Activated T-helper 1 cell treated with anti-CD3 and anti-CD28 coated beads, Interleukin-2, amount 50 U/mL, for 16 hours (primary cell): ENCODE measurements at places on chromosomes 3 and 15.

DNA sequence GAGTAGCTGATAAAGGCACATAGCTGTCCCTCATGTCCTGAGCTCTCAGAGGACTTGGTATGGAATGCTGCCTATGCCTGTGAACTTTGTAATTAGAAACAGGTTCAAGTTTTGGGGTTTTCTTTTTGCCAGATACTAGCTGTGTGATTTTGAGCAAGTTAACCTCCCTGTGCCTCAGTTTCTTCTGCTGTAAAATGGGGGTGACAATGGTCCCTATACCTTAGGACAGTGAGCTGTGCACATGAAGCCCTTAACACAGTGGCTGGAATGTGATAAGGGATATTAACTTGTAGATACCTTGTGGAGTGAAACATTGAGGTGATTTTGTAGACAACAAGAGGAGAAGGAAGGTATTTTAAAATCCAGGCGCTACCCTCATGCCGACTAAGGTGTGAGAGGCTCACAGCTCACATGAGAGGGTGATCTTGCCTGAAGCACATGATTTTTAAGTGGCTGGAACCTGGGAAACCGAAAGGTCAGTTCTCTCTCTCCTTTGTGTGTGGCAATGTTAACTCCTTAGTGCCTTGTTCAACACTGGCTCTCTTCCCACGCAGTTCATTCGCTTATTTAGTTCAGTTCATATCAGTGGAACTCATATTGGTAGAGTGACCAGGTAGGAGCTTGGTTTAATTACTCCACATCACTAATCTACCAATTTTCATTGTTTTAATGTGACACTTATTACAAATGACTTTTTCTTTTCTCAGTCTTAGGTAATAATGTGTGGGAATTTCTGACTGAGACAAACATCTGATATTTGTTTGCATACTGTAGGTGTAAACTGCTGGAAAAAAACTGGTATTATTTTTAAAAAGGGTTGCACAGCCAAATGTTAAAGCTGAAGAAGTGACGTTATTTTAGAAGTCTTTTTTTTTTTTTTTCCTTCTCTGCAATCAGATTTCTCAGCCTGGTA, 236.2 kb downstream of the ITPR1 start:
- DNase-seq: no peak

GRCh38 chr3:184658223-184658928, 53.5 kb downstream of the MAGEF1 start:
- DNase-seq: no peak

DNA sequence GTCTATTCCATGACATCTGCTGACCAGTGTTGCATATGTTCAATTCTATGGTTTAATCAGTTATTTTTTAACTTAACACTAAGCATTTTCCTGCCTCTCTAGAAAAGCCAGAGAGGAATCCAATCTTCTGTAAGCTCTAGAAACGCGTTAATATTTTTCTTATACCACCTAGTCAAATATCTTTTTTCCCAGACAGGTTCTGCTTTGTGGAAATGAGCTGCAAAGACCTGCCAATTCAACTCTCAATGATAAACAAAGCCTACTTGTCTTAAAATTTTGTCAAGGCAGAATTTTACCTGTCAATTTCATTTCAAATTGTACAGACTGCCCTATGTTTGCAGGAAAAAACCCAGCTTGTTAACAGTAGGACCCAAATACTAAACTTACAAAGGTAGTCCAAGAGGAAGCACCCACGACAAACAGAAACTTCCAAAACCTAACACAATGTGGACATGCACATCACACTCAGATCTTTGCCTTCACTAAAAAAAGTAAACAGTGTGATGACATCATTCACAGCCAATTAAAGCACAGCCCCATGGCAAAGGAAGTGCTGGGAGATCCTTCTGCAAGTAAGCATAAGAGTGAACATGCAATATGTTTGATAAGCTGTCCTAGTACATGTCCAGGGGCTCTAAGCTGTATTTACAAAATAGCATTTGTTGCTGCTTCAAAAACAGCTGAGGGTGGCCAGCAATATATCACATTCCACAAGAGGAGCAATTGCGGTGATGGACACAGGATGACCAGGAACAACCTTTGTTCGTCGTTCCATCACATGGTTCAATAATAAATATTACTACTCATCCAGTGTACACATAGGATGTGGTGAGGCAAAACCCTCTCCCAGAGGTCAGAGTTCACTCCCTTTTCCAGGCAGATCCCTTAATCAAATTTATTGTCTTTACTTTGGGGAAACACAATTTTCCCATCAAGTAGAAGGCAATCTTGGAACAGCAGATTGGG, 139.4 kb upstream of the TSC22D2 start:
- no peak for DNase-seq

GRCh38 chr3:119647843-119648575, 12.4 kb downstream of the POPDC2 start:
- no peak for DNase-seq

- no peak for DNase-seq
These were observed 33.8 kb downstream of the RBMS3 start for GRCh38 chr3:29314727-29315088.

GRCh38 chr15:82043130-82043673, 2.6 kb downstream of the MEX3B start:
- no peak for DNase-seq

GRCh38 chr3:195803289-195803908, 8.3 kb downstream of the MUC4 start:
- no peak for DNase-seq

GRCh38 chr3:20022954-20023622, 11.0 kb upstream of the PP2D1 start:
- DNase-seq: no peak

DNA sequence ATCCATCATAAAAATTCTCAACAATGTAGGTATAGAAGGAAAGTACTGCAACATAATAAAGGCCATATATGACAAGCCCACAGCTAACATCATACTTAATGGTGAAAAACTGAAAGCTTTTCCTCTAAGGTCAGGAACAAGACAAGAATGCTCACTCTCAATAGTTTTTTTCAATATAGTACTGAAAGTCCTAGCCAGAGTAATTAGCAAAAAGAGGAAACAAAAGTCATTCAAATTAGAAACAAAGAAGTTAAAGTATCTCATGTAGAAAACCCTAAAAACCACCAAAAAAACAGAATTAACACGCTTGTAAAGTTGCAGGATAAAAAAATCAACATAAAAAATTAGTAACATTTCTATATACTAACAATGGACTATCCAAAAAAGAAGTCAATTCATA, 61.8 kb downstream of the MYH15 start:
- no peak for DNase-seq

- no peak for DNase-seq
These were observed 63.0 kb downstream of the CCR1 start for GRCh38 chr3:46145147-46145546.

GRCh38 chr15:38867556-38867955, 302.9 kb upstream of the RASGRP1 start:
- no peak for DNase-seq

DNA sequence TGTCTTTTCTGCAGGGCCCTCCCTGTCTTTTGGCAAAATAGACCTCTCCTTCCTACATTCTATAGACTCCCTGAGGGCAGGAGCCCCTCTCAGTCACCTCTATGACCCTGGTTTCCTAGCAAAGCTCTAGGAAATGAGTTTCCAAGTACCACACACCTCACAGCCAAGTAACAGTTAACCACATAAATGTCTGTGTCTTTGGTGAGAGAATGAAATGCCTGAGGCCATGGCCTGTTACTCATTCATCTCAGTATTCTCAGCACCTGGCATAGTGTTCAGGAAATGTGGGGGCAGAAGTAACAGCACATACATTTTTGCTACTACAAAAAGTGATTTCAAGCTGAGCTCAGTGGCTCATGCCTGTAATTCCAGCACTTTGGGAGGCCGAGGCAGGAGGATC, 21.0 kb downstream of the RFT1 start:
- no peak for DNase-seq

- DNase-seq: no peak
These were observed 91.8 kb upstream of the PFN2 start for GRCh38 chr3:150062492-150062891.

DNA sequence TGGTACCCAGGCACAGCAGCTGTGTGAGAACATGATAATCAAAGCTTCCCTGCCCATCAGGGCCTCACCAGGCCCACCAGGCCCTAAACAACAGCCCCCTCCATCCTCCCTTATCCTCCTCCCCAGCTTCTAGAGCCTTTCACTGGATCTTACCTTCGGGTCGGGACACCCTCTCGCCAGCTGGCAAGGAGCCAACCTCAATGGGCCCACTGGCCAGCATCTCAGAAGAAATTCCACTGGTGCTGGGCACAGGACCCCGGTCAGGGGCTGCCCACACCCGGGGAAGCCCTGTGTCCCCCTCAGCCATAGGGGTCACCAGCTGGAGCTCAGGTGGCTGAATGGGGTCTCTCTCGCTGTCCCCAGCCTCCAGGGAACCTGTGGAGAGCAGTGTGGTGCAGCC, 6.8 kb upstream of the QARS1 start:
- no peak for DNase-seq

DNA sequence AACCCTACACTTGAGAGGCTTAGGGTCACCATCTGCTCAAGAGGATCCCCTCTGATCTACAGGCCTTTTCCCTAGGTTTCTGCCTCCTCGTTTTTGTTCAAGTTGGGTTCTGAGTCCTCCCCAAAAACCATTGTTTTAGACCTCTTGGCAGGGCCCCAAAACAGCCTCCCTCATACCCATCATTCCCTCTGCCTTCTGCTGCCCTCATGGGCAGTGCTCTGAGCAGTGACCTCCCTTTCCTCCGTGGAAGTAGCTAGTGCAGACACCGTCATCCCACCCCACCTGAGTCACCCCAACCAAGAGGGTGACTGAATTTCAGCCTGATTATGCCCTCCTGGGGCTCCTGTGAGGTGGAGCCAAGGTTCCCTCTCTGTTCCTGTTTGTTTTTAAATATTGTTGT, 92.0 kb downstream of the RBPMS2 start:
- no peak for DNase-seq

GRCh38 chr3:45915518-45916231, 27.6 kb upstream of the CXCR6 start:
- DNase-seq: peak; percentile 49
